ENCODE measurements at places on chromosomes 1 and 21.

- no peak for DNase-seq
Observed at GRCh38 chr1:109148987-109149561, 35.2 kb downstream of the ELAPOR1 start.

DNA sequence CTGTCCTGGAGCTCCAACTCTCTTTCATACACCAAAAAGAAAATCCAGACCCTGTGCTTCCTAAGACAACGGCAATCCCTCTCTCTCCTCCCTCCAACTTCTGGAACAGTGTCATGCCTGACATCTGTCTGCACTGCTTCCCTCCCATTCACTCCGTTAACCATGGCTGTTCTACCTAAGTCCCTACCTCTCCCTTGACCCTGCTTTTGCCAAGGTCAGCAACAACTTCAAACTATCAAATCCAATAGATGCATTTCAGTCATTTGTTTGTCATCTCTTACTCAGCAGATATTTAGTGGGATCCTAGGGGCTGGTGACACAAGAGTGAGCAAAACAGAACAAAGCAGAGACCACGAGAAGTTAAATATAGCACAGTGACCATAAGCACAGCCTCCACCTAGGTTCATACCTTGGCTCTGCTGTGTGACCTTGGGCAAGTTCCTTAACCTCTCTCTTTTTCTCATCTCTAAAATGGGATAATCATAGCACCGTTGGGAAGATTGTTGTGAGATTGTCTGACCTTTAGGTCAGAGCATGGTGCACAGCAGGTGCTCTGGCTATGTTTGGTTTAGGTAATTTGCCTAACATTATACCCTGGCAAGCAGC lies 88.9 kb downstream of the TMEM53 start:
- DNase-seq = no peak

DNA sequence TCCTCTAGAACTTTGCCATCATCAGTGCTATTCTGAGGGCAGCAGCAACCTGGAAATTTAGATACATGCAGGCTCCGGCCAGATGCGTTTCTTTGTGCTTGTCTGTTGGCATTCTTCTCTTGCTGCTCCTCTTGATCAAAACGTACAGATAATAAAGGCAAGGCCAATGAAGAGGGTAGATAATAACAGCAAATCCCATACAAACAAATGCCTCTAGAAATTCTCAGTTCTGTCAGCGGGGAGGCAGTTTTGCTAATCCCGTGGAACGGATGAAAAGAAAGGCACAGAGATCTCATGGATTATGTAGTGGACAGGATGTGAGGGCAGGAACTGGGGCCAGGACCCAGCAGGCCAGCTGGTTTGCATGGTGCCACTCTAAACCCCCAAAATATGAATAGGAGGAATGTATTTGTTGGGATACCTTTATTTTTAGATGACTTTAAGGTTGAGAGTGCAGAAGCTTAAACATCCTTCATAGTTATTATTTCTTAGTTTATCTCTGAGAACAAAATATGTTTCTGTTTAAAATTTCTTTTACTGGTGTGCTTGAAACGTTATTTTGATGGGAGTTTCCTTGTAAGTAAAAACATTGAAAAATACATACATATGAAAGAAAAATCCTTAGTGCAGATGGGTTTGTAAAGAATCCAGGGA lies 1.5 kb downstream of the ITSN1 start:
- no peak for DNase-seq

- DNase-seq = no peak
Observed at GRCh38 chr1:225464851-225465792, 37.3 kb upstream of the LBR start.

DNA sequence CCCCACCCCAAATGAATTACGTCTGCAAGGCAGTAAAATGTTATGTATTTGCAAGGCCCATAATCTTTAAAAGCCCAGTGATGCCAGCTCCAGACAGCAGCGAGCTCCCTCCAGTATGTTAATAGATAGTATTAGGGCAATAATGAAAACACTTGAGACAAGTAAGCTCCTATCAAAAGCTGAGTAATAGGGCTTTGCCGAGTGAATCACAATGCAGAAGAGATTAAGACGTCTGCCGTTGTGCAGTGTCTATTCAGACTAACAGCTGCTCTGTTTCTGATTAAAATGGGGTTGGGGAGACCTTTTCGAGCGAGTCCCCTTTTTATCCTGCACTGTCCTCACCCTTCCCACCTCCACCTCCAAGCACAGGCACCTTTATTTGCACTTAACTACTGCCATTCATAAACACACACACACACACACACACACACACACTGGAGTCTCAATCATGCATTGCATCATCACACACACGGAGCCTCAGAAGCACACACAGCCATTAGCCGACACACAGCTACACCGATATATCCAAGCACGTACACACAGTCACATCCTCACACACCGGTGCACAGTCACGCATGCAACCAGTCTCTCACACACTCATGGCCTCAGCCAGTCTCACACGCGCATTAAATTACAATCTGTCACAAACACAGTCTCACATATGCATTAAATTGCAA lies 46.0 kb upstream of the FOXO6 start:
- DNase-seq = no peak

DNA sequence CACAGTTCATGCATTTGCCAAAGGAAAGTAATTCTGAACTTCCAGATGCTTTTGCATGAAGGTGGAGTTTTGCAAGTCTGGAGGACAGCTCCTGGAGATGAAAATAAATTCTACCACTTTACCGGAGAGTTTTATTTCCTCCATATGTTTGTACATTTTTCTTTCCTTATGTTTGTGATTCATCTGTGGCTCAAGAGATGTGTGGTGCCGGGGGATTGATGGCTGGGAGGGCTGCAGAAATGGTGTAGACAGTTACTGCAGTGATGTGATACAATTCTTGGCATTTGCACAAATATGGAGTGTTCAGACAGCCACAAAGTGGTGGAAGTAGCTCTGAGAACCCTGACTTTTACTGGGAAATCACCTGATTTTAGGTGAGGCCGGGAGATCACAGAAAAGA lies 58.5 kb upstream of the ASB17 start:
- no peak for DNase-seq

- no peak for DNase-seq
Observed at GRCh38 chr21:28427394-28428022, 565.2 kb downstream of the LTN1 start.
